ENCODE measurements at places on chromosomes 11 and 22.

GRCh38 chr22:19109198-19110063, 12.8 kb downstream of the DGCR2 start:
- peak; percentile 97 for DNase-seq

DNA sequence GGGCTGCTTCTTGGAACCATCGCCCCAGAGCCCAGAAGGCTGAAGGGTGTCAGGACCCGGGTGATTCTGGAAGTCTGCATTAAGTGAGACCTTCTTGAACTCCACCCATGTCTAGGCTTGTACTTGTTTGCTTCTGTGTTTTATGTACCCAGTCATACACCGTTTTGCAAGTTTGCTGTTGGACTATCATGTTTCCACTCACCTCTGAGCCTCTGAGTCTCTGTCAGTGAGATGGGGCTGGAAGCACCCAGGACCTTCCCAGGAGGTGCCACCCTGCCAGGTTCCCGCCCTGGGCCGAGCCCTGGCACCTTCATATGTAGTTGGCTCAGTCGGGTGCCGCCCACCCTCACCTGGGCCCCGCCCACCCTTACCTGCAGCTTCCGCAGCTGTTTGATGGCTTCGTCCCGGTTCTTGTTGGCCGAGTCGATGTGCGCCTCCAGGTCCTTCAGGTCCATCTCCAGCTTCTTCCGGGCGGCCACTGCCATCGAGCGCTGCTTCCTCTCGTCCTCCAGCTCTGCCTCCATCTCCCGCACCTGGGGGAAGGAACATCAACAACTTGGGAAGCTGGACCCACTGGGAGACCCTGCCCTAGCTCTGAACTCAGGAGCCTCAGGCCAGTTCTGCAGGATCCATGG, 35.1 kb downstream of the APOL1 start:
- DNase-seq = no peak

GRCh38 chr11:19344661-19345518, 104.1 kb upstream of the E2F8 start:
- peak; percentile 37 for DNase-seq

- peak; percentile 94 for DNase-seq
Observed at GRCh38 chr11:208181-208916, 841 bp downstream of the RIC8A start.

GRCh38 chr11:64447831-64448598, 89.1 kb downstream of the RPS6KA4 start:
- peak; percentile 60 for DNase-seq

GRCh38 chr11:69194956-69195355, 39.2 kb downstream of the SMIM38 start:
- no peak for DNase-seq

GRCh38 chr11:106470230-106470629, 392.8 kb downstream of the AASDHPPT start:
- no peak for DNase-seq

GRCh38 chr22:50222508-50222907, 21.7 kb downstream of the SELENOO start:
- no peak for DNase-seq

- no peak for DNase-seq
Observed at GRCh38 chr11:16011396-16011795, 344.9 kb downstream of the SOX6 start.

GRCh38 chr22:31825513-31825912, 71.7 kb downstream of the DEPDC5 start:
- DNase-seq = no peak

DNA sequence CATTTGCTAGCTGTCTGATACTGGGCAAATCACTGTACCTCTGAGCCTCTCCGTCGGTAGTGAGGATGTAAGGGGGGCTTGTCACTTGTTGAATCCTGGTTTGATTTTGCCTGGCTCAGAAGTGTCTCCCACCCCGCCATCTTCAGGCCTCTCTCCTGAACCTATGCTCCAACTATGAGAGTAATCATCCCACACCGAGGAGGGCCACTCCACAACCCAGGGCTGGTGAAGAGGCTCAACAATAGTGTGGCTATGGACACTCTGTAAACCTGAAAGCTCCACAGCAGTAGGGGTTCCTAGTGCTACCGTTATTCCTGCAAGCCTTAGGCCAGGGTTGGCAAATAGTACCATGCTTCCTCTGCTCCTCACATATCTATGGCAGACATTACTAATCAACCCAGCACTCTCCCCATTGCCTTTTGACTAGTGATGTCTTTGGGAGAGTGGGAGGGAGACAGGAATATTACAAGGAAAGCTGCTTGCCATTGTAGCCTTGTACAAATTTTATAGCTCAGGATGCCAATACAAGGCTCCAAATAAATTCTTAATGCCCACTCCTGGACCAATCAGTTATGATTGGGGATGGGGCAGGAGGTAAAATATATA, 134.0 kb upstream of the TEAD1 start:
- DNase-seq = no peak

GRCh38 chr22:36237462-36238372, 1.6 kb downstream of the APOL2 start:
- peak; percentile 43 for DNase-seq

- DNase-seq = no peak
Observed at GRCh38 chr11:133388975-133389568, 143.2 kb downstream of the OPCML start.

DNA sequence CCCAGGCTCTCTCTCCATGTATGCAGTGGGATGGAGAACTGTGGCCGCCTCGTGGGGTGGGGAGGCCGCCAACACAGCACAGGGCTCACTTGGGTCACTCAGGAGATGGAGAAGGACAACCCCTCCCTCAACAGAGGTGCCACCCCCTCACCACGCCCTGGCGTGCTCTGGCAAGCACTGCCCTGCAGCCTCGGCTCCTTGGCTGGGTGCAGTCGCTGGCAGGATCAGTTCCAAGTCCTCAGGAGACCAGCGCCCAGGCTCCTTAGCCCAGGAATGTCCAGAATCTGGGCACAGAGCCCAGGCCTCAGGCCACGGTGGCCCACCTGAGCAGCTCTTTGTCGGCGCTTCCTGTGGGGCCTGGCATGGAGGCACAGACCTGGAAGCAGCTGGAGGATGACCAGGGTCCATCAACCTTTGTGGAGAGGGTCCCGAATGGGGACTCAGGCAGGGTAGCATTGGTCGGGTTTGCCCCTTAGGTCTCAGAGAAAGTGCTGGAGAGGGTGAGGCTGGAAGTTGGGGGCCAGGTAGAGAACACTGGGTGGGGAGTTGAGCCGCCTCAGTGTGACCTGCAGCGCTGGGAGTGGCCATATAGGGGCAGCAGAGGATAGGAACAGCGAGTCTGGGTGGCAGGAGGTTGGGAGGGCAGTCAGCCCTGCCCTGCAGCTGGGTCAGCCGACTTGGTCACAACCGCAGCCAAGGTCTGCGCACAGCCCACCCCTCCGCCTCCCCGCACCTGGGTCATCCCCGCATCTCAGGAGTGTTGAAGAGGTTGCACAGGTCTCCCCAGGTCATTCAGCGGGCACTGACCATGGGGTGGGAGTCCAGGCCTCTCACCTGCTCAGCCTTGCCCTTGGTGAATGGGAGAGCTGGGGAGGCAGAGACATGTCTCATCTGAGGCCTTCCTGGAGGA, 8.2 kb downstream of the SUSD2 start:
- peak; percentile 83 for DNase-seq

DNA sequence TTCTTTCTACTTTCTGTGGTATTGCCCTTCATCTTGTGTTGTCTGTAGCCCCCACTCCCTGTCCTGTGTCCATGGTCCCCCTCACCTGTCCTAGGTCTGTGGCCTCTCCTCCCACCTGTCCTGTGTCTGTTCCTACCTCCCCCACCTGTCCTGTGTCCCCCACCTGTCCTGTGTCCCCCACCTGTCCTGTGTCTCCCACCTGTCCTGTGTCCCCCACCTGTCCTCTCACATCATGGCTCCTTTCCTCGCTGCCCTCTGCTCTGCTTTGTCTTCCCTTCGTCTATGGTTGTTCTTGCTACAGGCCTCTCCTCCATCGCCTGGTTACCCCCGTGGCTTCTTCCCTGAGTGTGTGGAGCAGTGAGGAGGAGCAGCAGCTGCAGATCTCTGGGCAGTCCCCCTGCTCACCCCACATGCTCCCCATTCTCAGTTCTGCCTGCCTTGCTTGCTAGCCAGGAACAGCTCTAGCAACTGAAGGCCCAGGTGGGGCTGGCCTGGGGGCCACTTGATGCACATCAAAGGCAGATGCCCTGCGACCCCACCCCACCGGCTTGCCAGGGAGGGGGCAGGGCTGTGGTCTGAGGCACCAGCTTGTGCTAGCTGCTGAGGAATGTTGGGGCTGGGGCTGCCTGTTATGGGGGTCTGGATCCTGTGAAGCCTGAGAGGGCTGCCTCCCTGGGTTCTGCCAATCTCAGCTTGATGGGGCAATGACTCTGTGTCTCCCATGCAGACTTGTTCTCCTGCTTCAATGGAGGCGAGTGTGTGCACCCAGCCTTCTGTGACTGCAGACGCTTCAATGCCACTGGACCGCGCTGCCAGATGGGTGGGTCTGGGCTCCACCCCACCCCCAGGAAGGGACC, 5.6 kb downstream of the OTOG start:
- no peak for DNase-seq

GRCh38 chr11:65204646-65205601, 23.2 kb downstream of the CAPN1 start:
- DNase-seq = peak; percentile 68

DNA sequence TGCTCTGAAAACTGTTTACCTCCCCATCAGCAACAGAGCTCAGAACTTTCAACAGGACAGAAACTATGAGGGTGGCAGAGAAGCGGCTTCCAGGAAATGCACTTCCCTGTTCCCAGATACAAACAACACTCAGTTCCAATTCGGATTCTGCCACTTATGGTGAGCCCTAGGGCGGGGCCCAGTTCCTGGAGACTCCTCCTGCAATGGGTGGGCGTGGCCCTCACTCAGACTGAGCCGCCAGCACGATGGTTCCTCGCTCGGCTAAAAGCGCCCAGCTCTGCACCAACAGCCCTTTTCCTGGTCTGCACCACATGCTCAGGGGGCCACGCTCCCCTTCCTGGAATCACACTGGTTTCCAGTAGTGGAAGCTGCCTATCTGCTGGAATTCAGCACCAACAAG, 314.1 kb downstream of the CTTN start:
- DNase-seq = peak; percentile 13

- DNase-seq = no peak
Observed at GRCh38 chr11:72535194-72535547, 100.8 kb upstream of the CLPB start.

DNA sequence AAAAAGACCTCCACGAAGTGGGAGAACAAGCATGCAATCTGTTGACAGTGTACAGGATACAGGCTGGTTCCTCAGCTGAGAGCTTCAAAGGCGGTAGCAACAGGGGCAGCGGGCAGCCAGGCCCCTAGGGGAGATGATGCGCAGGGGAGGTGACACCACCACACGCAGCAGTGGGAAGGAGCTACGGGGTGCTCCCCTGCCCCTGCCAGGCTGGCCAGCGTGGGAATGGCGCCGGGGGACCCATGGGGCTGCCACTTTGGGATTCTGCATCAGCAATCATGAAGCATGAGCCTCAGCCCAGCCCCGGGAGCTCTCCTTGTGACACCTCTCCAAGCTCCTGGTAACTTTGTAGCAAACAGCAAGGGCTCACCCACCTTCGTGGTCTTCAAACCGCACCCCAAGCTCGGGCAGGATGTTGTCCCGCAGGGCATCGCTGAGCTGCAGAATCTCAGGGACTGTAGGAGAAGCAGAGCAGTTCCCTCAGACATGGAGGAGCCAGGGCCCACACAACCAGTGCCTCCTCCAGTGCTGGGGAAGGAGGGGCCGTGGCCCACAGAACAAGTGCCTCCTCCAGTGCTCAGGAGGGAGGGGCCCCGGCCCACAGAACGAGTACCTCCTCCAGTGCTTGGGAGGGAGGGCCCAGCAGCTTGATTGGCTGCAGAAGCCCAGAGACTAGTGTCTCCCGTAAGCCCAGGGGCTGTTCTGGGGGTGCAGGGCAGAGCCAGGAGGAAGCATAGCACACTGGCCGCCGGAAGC, 14.6 kb upstream of the NAP1L4 start:
- DNase-seq = no peak

DNA sequence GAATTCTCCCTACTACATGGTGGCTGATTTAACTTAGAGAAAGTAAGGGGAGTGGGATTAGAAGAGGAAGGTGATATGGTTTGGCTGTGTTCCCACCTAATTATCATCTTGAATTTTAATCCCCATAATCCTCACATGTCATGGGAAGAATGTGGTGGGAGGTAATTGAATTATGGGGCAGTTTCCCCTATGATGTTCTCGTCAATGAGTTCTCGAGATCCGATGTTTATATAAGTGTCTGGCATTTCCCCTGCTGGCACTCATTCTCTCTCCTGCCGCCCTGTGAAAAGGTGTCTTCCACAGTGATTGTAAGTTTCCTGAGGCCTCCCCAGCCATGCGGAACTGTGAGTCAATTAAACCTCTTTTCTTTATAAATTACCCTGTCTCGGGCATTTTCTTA, 169.3 kb downstream of the CASP12 start:
- no peak for DNase-seq

GRCh38 chr22:20001082-20001638, 15.5 kb downstream of the ARVCF start:
- peak; percentile 35 for DNase-seq

GRCh38 chr11:62774407-62774806, 3.2 kb downstream of the TAF6L start:
- DNase-seq = no peak

DNA sequence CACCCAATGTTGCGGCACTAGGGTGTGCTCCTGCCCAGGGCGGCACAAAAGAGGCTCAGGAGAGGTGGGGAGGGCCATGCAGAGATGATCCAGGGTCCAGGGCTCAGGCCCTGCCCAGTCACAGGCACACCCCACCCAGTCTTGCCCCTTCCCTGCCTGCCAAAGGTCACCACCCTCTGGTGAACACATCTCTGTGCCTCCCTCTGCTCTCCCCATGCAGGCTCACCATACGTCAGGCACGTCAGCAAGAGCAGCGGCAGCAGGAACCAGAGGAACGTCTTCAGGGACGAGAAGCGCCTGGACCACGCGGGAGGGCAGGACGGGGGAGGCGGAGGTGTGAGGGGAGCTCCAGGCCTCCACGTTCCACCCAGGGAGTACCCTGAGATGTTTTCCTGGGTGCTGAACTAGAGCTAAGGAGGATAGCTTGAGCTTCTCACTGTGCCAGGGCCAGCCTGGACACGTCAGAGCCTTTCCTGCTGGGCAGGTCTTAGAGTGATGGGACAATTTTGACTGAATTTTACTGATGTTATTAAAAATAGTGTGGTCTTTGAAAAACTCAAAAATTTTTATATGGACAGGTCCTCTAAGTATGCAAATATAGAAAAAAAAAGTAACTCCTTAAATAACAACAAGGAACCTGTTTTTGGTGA, 7.2 kb downstream of the SUN2 start:
- DNase-seq = no peak

DNA sequence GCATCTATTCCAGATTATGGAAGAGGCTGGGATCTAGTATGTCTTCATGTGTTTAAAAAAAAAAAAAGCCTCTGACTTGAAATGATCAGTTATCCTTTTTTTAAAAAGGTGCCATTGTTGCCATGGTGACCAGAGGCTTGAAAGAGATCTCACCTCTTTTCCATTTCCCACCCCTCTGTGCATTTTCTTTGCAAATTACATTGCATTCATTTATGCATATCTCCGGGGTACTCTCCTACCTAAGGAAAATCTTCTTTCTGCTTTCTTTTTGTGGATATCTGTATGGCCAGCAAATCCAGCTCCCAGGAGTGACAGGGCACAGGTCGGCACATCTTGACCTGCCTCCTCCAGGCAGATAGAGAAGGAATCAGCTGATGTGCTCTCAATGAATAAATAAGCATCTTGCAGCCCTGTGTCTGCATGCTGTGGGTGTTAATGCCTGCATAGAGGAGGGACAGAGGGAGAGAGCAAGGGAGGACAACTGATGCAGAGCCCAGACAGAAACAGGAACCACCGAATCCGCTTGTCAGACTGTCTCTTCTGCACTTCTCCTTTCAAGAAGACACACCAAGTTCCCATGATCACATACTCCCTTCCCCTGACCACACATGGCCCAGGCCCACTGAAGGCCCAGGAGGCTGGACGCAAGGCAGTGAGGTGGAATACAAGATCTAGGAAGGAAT, 50.9 kb downstream of the CWC15 start:
- peak; percentile 57 for DNase-seq
